Stimulated activated CD8-positive, alpha-beta memory T cell treated with anti-CD3 and anti-CD28 coated beads, Interleukin-12 subunit alpha, Interleukin-12 subunit beta, amount 100 ng/mL, for 4 hours (primary cell): ENCODE measurements at places on chromosomes 2 and 18.

DNA sequence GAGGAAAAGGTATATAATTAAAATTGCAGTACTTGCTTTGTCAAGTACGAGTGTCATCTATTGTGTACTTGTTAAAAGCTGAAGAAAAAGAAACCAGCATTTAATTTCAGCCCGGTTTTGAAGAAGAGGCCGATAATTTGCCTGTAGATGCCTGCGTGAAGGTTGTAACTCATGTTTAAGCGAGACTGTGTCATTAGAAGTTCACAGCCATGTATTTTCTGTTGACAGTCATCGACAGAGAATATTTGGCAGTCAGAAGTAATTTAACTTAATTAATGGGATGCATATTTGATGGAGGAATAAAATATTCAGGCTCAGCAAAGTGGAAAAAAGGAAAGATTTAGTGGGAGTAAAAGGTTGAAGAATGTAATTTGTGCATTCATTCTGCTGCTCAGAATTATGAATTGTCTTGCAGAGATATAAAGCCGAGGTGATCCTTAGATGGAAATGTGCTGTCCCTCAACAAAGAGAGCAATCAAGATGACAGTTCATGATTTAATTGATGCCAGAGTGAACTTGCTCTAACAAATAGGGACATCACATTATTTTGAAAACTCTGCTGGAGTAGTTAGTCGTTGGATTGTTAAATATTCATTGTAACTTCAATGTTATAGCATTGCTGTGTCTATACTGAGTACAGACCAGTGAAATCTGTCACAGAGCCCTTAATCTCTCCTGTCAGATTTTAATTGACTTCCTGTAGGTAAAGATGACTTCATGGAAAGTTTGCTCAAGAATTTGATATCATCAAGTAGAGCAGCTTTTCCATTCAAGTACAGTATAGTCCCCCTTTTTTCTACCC, 53.9 kb downstream of the ZNF407 start:
- DNase-seq: no peak

GRCh38 chr2:241010531-241011295, 12.3 kb downstream of the SNED1 start:
- no peak for DNase-seq

DNA sequence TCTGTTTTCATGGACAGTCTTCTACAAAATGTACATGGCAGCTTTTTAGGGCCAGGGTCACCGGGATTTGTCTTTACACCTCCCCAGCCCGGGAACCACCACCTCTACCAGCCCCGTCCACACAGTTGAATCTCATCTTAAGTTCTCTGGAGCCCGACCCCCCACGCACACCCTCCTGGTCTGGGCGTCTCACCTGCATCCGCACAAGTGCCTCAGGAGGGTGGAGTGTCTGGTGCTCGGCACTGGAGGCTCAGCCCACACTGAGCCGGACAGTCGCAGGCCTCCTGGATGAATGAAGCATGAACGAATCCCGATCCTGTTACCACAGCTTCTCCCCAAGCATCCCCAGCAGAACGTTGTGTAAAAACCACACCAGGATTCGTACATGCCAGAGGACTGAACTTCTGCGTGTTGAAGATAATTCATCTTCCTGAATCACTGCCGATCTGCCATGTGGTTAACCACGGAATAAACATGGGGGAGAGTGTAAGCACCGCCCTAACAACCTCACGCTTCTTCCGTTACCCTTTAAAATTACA, 162.0 kb downstream of the RTP5 start:
- DNase-seq: peak; percentile 38

DNA sequence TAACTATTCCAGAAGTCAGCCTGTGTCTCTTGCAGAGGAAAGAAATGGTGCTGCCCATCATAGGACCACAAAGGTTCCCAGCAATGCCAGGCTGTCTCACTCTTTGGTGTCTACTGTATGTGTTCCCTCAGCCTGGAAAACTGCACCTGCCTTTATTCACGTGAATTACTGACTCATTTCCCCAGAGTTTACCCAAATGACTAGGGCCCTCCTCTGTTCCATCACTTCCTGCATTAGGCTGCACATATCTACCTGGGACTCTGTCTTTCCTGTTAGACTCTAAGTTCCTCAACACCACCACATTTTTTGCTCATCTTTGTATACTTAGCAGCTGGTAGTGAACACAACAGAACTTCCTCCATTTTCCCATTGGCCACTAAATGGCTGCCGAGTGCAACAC, 188.3 kb downstream of the FHOD3 start:
- no peak for DNase-seq

DNA sequence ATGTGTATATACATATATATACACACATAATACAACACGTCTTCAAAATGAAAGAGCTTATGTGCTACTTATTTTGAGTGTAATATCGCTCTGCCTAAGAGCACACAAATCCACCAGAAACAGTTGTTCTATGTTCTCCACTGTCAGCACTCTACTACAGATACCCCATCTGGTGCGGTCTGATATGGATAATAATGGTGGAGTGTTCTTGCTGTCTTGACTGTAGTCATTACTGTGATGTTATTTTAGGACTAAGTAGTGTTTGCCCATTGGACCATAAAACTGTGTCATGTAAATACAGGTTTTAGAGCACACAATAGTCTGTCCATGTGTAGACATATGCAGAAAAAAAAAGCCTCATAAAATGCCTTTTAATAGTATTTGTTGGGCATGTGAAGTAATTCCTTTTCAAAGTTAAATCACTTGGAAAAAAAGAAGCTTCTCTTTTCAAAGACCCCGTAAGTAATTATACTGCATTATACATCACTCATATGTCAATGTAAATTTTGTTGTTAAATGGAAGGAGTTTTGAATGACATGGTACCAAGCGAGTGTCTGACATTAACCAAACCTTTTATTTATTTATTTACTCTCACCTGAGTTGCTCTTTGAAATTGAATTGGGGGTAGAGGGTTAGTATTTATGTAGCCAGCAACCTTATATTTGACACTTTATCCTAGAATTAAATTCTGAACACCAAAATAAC, 1249.2 kb upstream of the ZEB2 start:
- no peak for DNase-seq

- no peak for DNase-seq
Measured at GRCh38 chr2:223585666-223586065, 16.5 kb downstream of the SCG2 start.

GRCh38 chr2:207224381-207224780, 58.6 kb upstream of the KLF7 start:
- DNase-seq: no peak

DNA sequence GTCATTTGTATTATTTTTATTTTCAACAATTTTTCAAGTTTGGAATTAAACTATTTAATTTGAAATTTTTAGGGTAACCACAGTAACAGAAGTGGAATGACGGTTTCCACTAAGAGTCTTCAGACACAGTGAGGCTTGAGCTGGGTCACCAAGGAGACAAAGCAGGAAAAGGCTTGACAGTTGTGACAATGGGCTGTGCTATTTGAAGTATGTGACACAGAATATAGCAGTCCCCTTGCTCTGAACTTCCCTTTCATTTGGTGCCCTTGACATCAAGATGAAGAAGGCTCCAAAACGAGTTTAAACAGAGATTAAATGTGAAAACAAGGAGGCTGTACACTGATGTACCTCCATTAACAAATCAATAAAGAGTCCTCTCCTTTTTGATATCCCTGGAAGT, 265.4 kb upstream of the DLGAP1 start:
- DNase-seq: no peak

DNA sequence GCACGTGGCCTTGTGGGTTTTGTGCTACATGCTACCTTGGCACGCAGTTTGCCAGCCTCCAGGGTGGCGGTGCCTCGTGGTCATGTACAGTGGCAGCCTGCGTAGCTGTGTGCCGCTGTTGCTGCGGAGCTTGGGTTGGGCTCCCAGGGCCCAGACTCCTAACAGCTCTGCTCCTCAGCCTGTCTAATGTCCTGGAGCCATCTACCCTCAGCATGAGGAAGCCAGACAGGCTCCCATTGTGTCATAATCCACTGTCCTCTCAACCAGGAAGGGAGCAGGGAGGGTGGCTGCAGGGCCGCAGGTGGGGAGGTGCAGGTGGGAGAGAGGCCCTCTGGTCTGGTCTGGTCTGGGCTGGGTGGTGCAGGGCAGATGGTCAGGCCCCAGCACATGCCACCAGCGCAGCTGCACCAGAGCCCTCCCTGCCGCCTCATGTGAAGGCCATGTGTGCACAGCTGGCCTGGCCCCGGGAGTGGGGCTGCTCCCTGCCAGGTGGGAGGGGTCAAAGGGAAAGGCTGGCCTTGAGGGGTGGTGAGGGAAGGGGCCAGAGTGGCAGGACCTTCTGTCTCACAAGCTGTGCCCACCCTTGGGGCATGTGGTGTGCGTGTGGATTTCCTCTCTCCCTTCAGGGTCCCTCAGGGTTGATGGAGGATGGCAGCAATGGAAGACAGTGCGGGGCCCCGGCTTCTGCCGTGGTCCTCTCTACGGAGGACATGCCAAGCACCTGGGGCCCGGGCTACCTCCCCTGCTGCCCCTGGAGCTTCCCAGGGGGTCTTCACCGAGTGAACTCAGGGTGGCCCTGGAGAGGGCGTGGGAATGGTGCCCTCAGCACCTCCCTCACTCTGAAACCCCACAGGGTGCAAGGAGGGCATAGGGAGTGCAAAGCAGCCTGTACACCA, 4.8 kb downstream of the ATOH8 start:
- DNase-seq: no peak

DNA sequence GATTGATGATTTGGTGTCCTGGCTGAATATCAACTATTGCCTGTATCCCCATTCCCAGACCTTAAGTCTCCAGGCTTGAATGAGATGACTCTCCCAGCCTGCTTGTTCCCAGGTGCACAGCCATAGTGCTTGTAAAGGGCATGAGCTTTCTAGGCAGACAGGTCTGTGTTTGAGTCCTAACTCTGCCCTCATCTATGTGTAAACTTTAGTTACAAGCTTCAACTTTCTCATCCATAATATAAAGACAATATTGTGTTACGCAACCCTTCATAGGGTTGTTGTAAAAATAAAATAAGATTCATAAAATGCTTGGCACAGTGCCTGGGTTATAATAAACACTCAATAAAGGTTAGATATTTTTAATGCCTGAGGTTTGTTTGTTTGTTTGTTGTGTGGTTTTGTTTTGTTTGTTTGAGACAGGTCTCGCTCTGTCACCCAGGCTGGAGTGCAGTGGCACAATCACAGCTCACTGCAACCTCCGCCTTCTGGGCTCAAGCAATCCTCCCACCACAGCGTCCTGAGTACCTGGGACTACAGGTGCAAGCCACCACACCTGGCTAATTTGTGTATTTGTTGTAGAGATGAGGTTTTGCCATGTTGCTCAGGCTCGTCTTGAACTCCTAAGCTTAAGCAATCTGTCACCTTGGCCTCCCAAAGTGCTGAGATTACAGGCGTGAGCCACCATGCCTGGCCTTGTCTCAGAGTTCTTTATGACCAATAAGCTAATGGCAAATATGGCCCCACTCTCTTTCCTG, 89.4 kb upstream of the MAPRE2 start:
- no peak for DNase-seq

DNA sequence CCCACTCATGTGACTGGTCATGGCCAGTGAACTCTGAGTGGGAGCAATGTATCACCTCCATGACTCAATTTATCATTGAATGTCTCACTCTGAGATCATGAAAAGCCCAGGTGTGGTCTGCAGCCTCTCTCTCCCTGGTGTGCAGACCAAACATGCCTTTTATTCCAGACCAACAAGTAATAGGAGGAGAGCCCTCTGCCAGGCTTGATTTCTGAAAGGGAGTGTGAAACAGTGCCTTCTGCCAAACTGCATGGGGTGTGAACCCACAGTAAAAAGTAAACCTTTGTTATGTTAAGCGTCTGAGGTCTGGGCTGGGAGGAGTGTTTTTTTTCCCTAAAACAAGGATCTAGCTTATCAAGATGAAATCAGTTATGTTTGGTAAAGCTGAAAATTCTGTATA, 601.2 kb downstream of the ADCYAP1 start:
- DNase-seq: no peak

- DNase-seq: no peak
Measured at GRCh38 chr2:60292242-60292641, 261.2 kb downstream of the BCL11A start.

DNA sequence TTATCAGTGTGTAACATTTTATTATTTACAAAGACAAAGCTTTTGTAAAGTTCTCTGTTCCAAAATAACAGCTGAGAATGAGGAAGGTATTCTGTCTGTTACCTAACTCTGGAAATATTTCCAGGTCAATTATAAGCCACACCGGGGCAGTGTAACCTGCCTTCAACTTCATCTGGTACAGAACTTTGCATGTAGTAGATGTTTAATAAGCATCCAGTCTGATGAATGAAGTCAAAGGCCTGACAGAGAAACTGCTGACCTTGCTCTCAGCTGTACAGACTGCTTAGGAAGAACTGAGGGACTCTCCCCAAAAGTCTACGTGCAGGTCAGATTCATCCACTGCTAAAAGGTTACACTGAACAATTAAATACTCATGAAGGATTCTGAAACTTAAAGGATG, 43.3 kb downstream of the WDFY1 start:
- no peak for DNase-seq

DNA sequence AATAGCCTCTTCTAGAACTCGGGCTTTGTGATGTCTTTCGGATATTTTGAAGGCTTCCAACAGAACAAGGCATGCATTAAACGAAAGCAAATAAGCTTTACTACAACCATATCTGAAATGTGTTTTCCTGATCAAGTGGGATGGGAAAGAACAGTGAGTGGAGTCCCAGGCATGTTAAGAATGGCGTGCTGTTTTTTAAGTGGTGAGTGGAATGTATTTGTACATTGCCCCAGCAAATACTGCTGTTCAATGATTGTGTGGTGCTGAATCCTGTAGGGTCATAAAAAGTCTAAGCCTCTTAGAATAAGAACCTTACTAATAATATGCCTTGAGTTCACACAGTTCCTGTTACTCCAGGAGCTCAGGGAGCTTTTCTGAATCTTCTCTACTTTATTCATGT, 52.5 kb downstream of the POMC start:
- DNase-seq: no peak

DNA sequence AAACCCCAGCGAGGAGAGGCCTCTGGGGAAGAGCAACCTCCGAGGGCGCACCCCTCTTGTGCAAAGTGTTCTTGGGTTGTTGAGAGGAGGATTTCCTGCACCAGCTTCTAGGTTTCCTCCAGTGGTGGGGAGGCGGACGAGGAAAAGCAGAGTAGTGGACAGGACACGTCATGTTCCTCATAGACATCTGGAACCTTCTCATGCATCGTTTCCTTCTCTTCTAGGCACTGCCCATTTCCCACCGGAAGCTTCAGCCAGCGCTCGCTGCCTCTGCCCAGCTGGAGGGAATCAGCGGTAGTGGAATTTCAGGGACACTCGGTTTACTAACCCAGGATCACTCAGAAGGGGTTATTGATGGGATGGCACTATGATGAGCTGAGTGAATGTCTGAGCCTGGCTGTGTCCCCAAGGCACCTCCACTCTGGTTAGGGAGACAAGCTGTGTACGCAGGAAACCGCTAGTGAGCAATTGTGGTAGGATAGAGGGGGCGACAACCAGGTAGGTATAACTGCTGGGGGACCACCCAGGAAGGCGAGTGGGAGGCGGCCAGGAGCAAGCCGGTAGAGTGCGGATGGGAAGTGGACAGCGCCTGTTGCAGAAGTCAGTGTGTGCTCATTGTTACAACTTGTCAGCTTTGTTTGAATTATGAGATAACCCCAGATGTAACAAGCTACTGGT, 960 bp upstream of the APOB start:
- no peak for DNase-seq

DNA sequence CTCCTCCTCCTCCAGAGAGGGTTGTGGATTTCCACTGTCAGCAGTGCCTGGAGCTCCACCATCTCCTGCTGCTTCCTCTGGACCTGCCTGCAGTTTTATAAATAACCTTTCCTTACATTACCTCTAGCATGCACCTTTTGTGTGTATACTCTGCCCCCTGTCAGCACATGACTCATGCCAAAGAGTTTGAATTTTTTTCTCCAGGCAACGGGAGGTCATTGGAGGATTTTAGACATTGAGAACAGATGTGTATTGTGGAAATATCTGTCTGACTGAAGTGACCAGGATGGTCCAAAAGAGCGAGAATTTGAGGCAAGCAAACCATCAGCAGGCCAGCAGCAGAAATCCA, 31.7 kb downstream of the IL37 start:
- no peak for DNase-seq
